ENCODE measurements at places on chromosomes 12 and 14. TPM values are rescaled to one million over a fixed set of nuclear protein-coding genes. Genes with fewer than 3 reads are reported as not detected.
A peak's percentile ranks its signal among the peaks of the same experiment; 100 is the strongest.

DNA sequence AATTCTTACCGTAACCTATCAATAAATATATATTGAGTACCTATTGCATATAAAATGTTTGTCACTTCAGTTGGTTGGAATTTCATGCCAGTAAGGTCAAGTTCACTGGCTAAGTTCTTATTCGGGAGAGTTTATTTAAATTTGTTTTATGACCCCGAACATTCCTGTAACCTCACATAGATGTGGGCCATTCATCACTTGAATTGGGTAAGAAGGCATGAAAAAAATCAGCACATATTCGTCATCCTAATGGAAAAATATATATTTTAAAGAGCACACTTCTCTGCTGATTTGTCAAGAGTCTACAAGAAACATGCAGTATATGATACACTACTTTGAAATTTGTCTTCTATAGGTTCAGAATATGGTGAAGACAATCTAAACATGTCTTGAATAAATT is 263.4 kb downstream of the CCDC91 start:
- DNase-seq: no peak

Gene LUM
- total RNA-seq: 11.3 TPM

Gene PABPN1
- total RNA-seq: 109 TPM

DNA sequence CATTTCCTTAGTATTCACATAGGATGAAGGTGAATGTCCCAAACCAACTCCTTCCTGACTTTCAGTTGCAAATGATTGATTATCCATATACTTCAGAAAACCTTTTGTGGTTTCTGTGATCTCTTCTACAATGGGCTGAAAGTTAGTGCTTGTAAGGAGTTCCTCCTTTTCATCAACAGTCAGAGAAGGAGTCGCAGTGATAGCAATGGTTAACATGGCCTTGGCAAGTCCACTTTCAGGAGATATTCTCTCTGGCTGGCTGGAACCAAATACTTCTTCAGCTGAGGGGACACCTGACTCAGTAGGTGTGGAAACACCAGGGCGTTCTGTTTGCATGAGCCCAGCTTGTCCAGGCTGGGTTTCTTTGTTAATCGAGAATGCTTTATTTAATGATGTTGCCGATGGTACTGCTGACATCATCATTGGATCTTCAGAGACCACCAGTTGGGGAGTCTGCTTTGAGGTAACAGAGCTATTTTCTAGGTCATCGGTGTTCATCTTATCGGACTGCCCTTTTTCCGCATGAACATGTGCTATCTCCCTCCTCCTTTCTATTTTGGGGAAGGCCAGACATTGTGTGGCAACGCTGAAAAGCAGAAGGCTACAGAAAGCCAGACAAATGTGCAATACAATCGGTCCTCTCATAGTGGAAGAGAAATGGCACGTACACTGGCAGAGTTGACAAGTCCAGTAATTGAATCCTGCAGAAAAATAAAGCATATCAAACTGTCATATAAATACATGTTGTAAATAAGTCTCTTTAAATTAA is 13.1 kb downstream of the ARMH4 start:
- DNase-seq: no peak

Gene RND1
- total RNA-seq: 1.1 TPM

DNA sequence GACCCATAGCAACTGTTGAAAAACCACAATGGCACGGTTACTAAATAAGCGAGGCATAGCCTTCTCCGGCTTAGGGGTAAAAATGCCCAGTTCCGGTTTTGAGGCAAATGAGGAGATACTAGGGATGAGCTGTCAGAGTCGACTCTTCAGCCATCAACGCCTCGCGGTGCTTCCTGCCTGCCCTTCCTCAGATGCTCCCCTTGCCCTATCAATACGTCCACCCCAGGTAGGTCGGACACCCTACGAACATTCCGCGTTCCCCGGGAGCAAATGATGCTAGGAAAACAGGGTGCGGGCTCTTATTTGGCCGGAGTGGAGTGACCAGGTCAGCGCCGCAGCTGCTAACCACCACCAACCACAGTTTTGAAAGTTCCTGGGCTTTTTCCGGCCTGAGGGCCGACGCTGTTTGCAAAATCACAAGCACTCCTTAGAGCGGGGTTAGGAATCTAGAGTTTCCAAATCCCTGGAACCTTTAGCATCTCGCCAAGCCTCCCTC is 1.2 kb downstream of the SRSF9 start:
- DNase-seq: peak; percentile 66

Gene APOF
- total RNA-seq: not detected

DNA sequence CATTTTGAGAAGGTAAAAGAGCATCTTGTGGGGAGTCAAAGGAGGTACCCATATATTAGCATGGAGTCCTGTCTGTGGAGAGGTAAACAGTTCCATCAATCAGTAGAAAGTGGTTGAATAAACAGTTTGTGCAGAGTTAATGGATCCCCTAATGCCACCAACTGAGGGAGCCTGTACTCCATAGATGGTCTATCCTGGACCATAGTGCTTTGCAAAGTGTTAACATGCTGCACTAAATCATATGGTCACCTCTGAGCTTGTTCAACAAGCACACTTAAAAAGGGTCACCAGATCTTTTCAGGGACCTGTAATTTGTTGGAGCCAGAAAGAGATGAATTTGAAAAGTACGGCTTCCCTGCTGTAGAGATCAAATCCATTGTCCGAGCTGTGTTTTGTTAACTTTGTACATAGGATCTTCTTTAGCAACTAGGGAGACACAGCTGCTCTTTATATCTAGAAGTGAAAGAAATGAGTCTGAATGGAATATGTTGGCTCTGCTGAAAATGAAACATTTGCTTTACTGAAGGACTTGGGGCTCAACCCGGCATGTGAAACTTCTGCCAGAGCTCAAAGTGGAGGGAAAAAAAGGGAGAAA is 366.4 kb downstream of the ETNK1 start:
- no peak for DNase-seq

DNA sequence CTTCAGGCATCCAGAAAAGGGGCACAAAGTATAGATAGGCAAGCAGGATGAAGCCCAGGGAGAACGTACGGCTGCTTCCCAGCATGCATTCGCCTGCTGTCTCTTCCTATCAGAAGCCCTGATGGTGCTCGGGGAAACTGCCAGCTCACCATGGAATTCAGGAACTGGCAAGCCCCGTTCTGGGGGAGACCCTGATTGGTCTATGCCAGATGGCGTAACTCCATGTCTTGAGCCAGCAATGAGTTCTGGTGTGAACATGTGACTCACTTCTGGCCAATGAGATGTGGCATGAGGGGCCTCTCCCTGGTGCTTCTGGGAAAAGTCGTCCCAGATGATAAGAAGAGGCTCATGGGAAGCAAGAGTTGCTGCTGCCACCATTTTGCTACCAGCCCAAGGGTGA is 270.8 kb downstream of the BCL11B start:
- DNase-seq: no peak

DNA sequence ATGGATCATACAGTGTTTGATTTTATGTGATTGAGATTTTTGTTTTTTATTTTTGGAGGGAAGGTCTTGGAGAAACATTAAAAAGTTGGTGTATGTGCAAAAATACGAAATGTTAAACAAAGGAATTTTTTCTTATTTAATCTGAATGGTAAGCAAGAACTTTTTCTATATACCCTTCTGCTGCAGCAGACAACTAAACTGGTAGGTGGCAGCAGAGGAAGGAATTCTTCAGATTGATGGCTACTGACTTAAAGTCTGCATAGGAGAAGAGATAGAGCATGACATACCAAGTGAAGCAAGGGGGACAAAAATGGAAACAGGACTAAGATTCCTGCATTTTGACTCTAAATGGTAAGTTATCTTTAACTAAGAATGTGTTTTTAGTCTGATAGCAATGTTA is 42.0 kb upstream of the A2ML1 start:
- no peak for DNase-seq

Gene PTCSC3
- not detected for total RNA-seq

DNA sequence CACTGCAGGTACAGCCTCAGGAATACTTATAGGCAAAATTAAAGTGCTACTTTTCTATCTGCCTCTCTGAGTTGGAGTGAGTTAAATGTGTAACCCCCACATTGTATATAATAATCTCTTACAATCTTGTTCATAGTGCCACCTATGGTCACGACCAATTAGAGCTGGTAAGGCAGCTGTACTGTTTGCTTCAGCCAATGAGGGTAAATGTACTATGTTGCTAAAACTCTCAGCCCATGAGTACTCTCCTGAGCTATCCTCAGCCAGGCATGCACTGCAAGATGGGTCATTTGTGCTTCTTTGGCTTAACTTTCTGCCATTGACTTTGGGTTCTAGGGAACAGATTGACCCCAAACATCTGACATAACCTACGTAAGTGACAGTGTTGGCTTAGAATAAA is 15.0 kb upstream of the MDM2 start:
- no peak for DNase-seq
